NCI-H2227 treated with DMSO at 0.1 percent for 48 hours (cell line): ENCODE measurements at places on chromosomes 12 and 14.

- no peak for DNase-seq
These were observed 92.8 kb downstream of the SCN8A start for GRCh38 chr12:51683763-51684357.

- DNase-seq = no peak
These were observed 4.0 kb downstream of the FGF6 start for GRCh38 chr12:4441355-4442335.

- no peak for DNase-seq
These were observed 69.7 kb downstream of the ARF6 start for GRCh38 chr14:49962621-49963020.

DNA sequence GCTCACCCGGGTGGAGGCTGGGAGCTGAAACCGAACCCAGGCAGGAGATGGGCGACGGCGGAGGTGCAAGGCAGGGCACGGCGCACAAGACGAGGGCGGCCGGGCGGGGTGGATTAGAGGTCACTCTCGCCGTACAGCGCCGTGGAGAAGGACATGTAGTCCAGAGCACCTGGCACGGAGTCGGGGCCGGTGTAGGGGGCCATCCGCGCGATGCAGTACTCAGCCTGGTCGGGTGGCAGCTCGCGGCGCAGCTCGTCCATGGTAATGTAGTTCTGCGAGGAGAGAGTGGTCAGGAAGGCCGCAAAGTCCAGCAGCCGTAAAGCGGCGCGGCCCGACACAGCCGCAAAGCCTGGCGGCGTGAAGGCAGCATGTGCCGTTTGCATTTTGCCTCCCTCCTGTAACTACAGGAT, 81.9 kb upstream of the ZFP36L1 start:
- no peak for DNase-seq

DNA sequence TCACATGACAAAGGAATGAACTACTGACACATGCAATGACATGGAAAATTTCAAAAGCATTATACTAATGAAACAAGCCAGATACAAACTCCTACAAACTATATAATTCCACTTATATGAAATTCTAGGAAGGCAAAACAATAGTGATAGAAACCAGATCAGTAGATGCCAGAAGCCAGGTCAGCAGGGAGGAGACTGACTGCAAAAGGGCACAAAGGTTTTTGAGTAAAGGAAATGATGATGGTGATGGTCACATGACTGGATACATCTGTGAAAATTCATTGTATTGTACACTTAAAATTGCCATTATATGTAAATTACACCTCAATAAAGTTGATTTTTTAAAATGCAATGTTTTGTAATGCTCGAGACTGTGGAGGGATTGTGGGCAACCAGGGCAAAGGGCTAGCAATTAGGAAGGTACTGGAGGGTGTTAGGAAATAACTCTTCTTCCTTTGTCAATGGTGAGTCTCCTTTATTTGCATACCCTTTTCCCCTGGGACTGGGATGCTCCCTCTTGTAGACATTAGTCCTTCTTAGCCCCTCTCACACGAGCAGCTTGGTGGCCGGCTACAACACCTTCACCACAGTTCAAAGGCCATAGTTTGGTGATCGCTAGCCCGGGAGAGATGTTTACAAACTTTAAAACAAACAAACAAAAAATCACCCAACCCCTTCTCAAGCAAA, 6.7 kb upstream of the PRPF40B start:
- no peak for DNase-seq

DNA sequence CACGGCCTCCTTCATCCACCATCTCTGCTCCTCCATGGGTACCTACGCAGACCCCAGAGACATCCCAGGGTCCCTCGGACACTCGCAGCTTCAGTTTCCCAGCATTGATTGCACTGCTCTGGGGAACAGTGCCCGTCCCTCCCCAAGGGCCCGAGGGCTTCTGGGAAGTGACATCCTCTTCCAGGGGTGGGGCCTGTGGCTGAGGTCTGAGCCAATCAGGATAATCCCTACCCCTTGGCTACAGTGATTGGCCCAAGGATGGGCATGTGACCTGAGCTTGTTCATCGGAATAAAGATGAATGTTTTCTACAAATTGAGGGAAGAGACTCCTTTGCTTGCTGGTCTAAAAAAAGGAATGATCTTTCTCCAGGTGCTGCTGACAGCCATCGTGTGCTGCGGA, 37.3 kb upstream of the MYL2 start:
- peak; percentile 88 for DNase-seq

- no peak for DNase-seq
These were observed 23.3 kb downstream of the MEG3 start for GRCh38 chr14:100849115-100849781.

DNA sequence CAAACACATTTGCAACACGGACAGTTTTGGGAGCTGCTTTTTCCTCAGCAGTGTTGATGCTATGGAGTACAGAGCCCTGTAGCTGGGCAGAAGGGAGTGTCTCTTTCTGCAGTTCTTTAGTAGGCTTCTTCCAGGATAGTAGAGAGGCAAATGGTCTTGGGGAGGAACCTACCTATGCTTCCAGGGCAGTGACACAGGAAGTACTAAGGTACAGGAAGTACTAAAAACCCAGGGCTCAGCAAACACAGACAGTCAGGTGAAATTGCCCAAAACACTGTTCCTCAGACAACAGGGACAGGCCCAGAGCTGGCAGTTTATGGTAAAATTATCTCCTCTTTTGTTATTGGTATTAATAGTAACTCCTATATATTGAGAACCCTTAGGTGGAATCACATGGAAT, 217.6 kb downstream of the TTC8 start:
- DNase-seq = no peak

- no peak for DNase-seq
These were observed 25.6 kb downstream of the PTPRQ start for GRCh38 chr12:80469681-80470080.

- DNase-seq = no peak
These were observed 7.9 kb downstream of the FOXN3 start for GRCh38 chr14:89408907-89409700.

DNA sequence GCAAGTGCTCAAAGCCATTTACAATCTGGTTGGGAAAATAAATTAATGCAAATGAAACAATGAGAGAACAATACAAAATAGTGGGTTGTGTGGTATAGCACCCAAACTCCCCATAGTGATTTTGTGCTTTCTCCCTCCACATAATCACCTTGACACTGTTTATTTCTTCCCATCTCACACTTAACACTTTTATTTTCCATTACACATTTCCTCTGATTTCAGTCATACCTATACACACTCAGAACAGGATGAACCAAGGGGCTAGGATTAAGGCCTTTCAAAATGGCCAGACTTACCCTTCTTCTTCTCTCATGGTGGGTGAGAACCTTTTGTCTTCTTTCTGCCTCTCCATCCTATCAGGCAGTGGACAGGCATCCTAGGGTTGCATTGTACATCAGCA, 13.9 kb upstream of the PDE1B start:
- DNase-seq = no peak

DNA sequence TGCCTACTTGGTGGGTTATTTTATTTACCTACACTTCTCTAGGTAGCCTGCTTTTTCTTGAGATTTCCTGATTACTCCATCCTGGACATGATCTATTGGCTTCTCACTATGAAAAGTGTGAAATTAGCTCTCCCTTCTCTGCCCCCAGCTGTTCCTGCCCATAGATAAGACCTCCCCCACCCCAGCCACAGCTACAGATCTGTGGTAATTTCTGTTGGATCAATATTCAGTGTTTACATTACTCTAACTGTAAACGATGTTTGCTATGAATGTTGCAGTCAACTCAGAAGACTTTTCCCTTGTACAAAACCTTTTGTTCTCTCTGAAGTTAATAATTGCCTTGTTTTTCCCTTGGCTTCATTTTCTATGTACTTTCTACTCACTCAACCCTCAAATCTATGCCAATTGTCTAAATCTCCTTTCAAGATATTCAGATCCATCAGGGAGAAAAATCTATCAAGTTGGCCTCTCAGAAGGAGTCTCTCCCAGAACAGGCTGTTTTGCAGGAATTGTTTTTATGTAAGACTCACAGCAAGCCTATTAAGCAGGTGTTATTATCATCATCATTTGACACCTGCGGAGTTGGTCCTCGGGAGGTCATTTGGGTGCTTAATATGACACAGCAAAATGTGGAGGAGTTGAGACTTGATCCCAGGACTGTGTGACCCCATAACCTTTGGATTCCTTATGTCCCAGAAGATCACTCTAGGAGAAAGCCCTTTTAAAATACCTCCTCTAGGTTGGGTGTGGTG, 227.4 kb downstream of the SUDS3 start:
- DNase-seq = no peak

DNA sequence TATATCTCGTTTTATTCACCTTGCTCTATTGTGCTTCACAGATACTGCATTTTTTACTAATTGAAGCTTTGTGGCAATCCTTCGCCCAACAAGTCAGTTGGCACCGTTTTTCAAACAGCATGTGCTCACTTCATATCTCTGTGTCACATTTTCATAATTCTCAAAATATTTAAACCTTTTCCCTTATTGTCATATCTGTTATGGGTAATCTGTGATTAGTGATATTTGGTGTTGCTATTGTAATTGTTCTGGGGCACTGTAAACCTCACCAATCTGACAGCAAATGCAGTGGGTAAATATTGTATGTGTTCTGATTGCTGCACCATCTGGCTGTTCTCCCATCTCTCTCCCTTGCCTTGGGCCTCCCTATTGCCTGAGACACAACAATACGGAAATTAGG, 191.3 kb downstream of the BTG1 start:
- no peak for DNase-seq

DNA sequence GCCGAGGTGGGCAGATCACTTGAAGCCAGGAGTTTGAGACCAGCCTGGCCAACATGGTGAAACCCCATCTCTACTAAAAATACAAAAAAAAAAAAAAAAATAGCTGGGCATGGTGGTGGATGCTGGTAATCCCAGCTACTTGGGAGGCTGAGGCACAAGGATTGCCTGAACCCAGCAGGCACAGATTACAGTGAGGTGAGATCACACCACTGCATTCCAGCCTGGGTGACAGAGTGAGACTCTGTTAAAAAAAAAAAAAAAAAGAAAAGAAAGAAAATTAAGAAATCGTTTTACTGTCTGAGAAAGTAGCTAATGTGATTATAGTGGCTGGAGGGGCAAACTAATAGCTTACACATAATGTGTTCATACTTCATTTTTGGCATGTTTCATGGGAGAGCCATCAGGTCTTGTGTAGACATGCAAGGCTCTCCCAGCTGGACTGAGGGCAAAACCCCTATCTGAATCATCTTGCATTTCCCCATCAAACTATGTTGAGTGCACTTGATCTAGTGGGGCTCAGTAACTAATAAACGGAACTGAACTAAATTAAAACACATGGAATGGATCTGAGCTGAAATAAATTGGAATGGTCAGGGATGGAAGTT, 16.2 kb downstream of the KIF21A start:
- no peak for DNase-seq

- DNase-seq = no peak
These were observed 4.3 kb downstream of the NCKAP5L start for GRCh38 chr12:49823951-49824350.

DNA sequence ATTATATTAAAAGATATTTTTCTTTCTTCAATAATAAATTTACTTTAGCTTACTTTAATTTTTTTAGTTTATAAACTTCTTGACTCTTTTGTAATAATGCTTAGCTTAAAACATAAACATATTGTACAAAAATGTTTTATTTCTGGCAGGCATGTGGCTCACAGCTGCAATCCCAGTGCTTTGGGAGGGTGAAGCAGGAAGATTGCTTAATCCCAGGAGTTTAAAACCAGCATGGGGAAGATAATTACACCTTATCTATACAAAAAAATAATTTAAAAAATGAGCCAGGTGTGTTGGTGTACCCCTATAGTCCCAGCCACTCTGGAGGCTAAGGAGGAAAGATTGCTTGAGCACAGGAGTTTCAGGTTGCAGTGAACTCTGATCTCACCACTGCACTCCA, 120.7 kb downstream of the GPHN start:
- no peak for DNase-seq

GRCh38 chr12:95557625-95558024, 6.3 kb upstream of the USP44 start:
- no peak for DNase-seq

DNA sequence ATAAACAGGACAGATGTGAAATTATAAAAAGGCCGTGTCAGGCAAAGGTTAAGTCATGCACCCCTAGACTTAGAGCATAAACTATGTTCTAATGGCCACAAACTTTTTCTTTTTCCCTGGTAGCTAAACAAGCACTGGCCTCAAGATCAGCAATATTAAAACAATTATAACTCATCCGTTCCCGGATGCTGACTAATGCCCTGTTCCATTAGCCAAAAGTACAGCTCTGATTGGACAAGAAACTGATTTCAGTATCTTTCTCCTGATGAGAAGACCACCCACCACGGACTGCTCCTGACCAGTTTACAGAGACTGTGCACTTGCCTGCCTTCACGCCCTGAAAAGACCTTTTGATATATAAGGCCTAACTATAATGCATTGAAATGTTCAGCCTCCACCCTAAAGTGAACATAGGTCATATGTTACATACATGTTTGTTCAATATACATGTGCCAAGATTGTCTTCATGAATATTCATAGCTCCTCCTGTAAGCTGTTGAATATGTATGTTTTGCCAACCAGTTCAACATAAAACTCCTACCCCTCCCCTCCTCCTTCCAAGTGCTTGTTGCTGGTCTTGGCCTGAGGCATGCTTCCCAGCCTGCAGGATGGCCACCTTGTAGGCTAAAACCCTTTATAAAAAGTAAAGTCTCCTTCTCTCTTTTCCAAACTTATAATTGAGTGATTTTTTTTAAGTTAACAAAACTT, 162.0 kb downstream of the IPO8 start:
- no peak for DNase-seq

DNA sequence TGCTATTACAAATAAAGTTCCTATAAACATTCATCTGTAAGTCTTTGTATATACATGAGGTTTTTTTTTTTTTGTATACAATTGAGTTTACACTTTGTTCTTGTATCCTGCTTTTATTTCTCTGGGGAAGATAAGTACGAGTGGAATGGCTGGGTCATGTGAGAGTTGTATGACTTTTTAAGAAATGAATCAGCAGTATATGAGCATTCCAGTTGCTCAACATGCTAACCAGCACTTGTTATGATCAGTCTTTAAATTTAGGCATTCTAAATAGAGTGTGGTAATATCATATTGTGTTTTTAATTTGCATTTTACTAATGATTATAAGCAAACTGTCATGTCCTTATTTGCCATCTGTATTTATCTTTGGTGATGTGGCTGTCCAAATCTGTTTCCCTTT, 44.7 kb upstream of the AMIGO2 start:
- no peak for DNase-seq
